ENCODE measurements at places on chromosomes 1 and 21.
A peak's percentile ranks its signal among the peaks of the same experiment; 100 is the strongest.

DNA sequence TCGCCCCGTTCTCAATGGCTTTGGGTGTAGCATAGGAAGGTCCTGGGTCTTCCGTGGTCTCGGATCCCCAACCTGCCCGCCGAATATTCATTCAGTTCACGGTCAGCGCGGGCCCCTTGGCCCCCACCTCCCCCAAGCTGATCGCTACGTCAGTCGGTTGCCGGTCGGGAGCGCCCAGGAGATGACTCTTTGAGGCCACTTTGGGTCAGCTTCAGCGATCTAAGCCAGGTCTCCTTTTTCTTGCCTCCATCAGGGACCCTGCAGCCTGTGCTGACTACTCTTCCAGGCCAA lies 12.8 kb downstream of the HLX start:
- DNase-seq = no peak

DNA sequence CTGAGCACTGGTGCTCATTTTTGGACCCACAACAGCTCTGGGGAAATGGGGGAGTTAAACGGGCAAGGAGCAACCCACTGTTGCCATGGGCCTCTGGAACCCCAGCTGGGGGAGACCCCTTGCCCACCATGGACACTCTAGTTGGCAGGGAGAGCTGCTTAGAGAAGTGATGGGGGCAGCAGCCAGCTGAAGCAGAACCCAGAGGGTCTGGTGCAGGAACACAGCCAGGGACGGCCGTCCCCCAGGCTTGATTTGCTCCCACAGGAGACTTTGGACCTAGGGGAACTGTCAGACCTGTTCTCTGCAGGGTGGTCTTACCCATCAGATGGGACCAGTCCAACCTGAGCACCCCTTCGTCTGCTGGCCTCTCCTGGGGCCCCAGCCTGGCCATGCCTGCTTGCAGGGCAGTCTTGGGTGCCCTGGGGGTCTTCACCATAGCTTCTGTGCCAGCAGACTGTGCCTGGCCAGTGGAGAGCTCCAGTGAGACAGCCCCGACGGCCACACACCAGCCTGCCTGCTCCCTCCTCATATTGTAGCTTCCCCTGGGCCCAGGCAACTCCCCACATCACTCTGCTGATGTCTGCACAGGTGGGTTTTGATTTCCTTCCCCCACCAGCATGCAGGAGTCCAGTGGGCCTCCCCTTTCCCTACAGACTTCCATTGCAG lies 11.3 kb downstream of the SPATC1L start:
- no peak for DNase-seq

GRCh38 chr1:155004352-155005075 lies 1.9 kb downstream of the ZBTB7B start:
- DNase-seq = no peak

DNA sequence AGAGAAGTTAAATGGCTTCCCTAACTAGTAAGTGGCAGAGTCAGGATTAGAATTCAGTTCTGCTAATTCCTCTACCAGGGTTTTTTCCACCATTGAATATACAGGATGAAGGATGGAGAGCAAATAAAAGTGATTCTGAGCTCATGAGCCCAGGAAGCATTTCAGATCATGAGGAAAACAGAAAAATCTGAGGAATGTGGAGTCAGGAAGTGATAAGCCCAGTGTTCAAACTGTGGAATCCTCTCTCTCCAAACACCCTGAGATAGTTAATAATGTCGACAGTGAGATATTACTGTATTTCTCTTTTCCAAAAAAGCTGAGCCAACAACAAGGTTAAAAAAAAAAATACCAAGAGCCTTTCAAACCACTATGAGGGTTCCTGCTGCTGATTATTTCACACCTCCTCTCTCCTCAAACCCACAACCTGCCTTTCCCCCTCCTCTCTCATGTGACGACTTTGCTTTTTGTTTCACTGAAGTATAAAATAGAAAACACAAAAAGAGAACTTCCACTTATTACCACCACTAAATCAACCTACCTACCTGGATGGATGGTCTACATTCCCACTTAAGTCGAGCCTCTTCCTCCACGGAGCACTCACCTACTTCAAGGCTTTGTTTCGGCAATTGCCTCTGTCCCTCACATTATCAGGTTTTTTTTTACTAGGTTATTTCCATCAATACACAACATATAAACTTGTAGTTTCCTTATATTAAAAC lies 8.9 kb downstream of the SLAMF1 start:
- DNase-seq = peak; percentile 54

- DNase-seq = no peak
Measured at GRCh38 chr1:112527266-112528010, 18.7 kb downstream of the WNT2B start.

GRCh38 chr21:38646213-38646837 lies 148.0 kb upstream of the ERG start:
- DNase-seq = no peak

- no peak for DNase-seq
Measured at GRCh38 chr1:156268336-156268735, 14.3 kb downstream of the SMG5 start.

DNA sequence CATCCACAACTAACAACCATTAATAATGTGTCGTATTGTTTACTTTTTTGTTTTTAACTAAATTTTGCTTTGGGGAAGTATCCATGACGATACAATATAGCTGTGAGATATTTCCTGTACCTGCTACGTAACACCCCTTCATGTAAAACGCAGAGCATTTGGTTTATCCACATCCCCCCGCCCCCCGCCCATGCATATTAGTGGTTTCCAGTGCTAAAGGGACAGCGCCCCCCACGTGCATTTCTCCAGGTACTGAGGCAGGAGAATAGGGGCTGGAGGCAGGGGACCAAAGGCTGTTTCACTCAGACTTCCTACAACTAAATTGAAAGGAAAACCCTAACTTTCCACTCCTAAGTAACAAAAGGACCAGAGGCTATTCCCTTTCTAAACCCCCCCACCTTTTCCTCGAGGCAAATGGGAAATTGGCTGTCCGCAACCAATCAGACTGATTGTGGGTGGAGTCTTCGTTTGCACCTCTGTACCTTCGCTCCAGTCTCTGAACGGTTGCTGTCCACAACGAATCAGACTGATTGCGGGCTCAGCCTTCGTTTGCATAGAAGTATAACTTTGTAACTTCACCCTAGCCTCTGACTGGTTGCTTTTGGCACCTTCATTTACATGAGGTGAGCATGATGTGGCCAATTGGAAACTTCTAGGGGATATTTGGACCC lies 12.2 kb upstream of the RIPK4 start:
- DNase-seq = no peak

GRCh38 chr1:60390593-60391282 lies 317.2 kb upstream of the C1orf87 start:
- DNase-seq = no peak

GRCh38 chr1:37601441-37601840 lies 5.7 kb upstream of the GNL2 start:
- no peak for DNase-seq

- no peak for DNase-seq
Measured at GRCh38 chr1:215119719-215120365, 37.3 kb downstream of the KCNK2 start.

DNA sequence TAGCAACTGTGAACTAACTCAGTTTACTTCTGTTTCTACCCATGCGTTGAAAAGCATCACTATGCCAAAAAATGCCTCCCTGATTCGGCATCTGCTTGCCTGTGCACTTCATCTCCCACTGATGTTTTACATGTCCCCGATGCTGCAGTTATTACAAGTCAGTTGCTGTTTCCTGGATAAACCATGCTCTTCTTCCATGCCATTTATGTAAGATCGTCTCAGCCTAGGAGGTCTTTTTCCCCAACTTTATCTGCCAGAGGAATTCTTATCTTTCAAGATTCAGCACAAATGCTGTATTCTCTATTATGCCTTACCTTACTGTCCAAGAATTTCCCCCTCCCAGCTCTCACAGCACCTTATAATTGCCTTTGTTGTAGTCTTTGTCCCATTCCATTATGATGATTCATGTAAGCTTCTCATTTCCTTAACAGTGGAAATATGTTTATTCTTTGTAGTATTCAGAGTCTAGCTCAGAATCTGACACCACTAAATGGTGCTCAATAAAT lies 30.0 kb downstream of the PRKACB start:
- no peak for DNase-seq

- DNase-seq = no peak
Measured at GRCh38 chr1:35555212-35555584, 2.0 kb downstream of the KIAA0319L start.

- DNase-seq = no peak
Measured at GRCh38 chr1:184866586-184866985, 107.7 kb downstream of the NIBAN1 start.

GRCh38 chr1:61436016-61436415 lies 288.9 kb downstream of the TM2D1 start:
- DNase-seq = no peak

- no peak for DNase-seq
Measured at GRCh38 chr1:172289448-172289847, 131.0 kb upstream of the C1orf105 start.

- DNase-seq = no peak
Measured at GRCh38 chr21:27715131-27715530, 748.2 kb upstream of the ADAMTS5 start.

- peak; percentile 50 for DNase-seq
Measured at GRCh38 chr1:20485527-20486456, at the start of gene CAMK2N1. CAMK2N1 (minus strand) TSS chr1:20486210; CDS start chr1:20485379, 831 bp downstream.

DNA sequence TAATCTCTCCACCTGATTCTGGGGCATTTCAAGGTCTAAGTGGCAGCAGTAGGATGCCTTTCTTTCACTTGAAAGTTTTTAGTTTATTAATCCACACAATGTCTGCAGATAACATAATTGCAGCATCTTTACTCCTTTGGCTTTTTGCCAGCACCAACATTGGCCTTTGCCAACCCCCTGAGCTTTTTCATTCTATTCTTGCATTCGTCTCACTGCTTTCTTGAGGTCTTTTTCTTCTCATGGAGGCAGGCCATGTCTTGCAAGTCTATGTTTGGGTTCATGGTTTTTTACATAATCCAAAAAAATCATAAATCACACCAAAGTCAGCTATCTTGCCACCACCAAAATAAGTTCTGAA lies 30.4 kb upstream of the COG2 start:
- DNase-seq = no peak

GRCh38 chr1:84946631-84947030 lies 50.3 kb downstream of the MCOLN2 start:
- DNase-seq = no peak

DNA sequence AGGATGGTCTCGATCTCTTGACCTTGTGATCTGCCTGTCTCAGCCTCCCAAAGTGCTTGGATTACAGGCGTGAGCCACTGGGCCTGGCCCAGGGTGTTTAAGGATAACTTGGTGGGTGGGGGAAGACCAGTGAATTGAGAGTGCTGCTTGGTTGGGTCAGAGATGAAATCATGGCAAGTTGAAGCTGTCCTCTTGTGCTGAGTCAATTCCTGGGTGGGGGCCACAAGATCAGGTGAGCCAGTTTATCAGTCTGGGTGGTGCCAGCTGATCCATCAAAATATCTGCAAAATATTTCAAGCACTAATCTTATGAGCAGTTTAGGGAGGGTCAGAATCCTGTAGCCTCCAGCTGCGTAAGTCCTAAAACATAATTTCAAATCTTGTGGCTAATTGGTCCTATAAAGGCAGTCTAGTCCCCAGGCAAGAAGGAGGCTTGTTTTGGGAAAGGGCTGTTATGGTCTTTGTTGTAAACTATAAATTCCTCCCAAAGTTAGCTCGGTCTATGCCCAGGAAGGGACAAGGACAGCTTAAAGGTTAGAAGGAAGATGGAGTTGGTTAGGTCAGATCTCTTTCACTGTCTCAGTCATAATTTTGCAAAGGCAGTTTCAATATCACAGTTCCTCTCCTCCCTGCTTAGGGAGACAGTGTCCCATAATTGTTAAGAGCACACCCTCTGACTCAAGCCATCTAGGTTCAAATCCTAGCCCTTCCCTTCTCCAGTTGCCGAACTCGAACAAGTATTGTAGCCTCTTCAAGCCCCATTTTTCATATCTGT lies 66.8 kb upstream of the BACH1 start:
- no peak for DNase-seq

GRCh38 chr1:201149400-201149799 lies 4.9 kb downstream of the TMEM9 start:
- DNase-seq = no peak

DNA sequence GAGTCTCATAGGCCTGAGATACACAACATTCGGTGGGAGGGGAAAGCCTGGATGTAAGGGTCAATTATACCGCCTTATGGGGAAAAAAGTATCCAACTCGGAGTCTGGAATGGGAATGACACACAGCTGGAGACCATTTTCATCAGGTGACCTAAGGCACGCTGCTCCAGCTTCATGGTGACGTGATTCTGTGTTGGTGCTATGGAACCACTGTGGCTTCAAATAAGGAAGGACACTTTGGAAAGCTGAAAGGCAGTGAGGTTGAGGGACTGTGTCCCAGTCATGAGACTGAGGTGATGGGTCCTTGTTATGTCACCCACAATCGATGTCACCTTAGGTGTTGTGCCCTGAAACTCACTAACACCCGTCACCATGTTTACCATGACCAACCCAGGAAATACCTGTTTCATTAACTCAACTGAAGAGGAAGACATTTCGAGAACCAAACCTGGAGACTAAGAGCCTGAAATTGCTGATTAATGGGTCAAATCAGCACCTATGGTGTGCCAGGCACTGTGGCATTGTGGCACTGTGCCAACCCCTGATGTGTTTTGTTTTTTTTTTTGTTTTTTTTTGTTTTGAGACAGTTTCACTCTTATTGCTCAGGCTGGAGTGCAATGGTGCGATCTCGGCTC lies 54.5 kb downstream of the IRF2BP2 start:
- DNase-seq = no peak

- no peak for DNase-seq
Measured at GRCh38 chr1:24266398-24266941, 52.7 kb upstream of the GRHL3 start.

DNA sequence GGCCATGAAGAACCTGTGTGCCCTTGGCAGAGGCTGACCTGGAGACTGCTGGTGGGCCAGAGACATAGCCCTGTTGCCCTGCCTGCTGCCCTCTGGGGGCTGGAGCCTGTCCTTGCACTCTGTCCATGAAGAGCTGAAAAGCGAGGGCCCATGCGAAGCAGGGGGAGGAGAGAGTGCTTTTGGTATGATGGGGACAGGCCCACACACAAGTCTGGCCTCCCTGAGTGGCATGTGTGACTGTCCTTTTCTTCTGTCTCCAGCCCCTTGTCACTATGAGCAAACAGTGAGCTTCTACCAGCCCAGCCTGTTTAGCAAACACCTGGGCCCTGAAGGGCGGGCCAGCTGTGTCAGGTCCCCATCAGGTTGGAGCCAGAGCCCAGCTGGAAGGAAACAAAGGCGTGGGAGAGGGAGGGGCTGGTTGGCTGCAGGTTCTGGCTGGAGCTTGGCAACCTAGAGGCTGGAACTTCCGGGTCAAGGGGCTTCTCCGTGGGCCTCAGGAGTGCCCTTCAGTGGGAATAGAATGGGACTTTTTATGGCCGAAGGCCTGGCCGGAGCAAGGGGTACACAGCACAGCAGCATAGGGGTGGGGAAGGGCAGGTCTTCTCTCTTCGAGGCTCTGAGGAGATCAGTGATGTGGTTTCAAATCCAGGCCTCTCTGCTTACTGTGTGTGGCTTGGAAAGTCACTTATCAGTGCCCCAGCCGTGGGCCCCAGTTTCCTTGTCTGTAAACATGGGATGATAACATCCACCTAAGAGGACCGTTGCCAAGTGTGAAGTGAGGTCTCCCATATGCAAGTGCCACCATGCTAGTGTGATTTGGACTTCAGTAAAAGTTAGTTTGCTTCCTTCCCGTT lies 14.3 kb downstream of the QSOX1 start:
- DNase-seq = no peak

- DNase-seq = no peak
Measured at GRCh38 chr1:97538113-97538512, 382.7 kb downstream of the DPYD start.
